ENCODE measurements at places on chromosomes 12 and 14.

DNA sequence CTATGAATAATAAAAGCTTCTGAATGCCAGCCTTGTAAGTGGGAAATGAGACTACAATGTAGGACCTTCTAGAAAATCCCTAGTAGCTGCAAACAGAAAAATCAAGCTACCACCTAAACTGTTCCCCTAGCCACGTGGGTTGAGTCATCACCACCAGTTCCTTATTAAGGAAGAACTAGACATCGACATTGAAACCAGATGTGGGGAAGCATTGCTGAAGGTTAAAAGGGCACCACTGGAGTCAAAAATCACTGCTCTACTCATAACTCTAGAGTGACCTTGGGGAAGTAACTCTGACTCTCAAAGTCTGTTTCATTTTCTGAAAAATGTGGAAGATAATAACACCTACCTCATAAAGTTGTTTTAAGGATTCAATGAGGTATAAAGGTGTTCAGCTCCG is 9.4 kb upstream of the CNIH1 start:
- DNase-seq: no peak

- DNase-seq: no peak
These were observed 68.2 kb downstream of the RASSF8 start for GRCh38 chr12:26026713-26027112.

DNA sequence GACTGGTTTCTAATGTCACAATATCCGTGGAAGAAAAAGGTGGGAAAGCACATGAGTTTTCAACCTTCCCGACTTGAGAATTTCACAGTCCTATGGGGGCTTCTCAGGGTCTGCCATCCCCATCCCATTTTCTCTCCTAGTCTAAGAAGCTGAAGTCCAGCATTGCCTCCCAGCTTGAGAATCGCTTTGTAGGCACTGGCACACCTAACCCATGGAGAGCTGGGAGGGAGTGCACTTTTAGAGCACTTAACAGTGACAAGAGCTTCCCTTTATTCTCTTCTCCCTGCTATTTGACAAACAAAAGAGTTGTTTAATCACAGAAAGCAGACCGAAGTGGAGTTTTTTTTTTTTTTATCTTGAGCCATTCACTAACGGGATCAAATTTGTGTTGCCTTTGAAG is 22.8 kb upstream of the SRRM4 start:
- no peak for DNase-seq

GRCh38 chr14:35861204-35861868 is 35.2 kb downstream of the BRMS1L start:
- DNase-seq: no peak
